ENCODE measurements at places on chromosomes 6 and 20.

GRCh38 chr20:12699374-12700228 lies 309.2 kb upstream of the SPTLC3 start:
- no peak for DNase-seq

GRCh38 chr6:12528136-12528535 lies 188.4 kb upstream of the PHACTR1 start:
- no peak for DNase-seq

DNA sequence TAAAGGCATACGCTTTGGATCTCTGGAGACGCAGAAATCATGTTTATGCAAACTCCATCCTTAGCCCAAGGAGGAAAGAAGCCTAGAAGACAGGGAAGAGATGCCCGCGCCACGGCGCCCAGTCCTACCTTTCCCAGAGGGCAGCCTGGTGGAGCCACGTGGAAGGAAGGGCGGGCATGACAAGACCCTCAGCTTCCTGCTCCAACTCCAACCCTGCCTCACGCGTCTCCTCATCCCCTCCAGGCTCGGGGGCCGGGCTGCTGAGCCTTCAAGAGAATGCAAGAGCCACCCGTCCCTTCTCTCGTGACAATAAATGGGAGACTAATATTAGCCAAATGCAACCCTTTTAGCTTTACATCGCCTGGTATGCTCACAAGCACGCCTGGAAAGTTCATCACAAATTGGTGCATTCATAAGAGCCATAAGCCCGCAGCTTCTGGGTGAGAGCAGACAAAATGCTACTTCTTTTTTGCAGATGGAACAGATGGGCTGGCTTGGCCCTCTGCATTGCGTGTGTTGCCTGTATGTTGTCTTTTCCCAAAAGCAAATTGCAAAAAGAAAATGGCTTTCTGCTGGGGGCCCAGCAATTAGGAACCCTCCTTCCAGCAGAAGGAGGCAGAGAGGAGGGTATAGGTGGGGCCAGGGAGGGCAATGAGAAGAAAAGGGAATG lies 8.2 kb upstream of the NTSR1 start:
- DNase-seq: no peak

DNA sequence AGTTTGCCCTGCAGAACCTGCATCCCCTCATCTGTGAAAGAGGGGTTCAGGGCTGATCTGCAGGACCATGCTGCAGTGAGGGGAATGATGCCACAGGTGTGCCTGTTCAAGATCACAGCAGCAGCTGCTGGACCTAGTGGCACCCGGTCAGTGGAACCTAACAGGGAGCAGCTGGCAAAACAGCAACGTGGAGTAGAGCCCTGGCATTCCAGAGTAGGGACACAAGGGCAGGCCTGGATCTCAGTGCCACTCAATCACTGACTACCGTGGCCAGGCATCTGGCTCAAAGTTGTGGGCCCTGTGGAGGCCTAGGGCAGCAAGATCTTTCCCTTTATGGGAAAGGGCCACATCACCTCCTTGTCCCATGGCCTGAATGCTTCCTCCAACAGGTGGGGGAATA lies 62.2 kb downstream of the INSM1 start:
- no peak for DNase-seq

DNA sequence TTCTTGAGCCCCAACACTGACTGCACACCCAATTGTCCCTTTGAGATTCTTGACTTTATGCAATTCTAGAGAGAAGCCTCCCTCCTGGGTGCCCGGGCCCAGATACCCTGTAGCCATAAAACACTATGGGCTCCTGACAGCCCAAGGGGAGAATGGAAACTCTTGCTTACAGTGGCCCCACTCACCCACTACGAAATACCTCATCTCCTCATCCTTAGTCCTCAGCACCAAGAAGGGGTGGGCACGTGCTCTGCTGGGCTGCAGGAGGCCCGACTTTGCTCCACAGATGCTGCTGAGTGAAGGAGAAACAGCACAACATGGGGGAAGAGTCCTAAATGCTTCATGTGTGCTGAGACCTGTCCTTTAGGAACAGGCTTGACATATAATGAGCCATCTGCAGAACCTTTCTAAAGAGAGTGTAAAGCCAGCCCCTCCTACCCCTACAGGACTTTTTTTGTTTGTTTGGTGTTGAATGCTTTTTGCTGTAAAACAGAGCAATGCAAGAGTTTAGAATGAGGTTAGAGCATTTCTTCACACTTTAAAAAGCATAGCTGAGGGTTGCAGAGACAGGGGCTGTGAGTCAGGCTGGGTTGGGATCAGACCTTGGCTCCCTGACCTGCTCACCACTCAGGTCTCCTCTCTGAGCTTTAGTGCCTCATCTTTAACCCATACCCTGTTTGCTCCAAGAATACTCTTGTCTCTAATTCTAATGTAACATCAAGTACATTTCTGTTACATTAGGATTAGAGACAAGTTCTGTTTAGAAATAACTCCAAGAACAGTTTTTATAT lies 17.6 kb upstream of the SIRPG start:
- no peak for DNase-seq

- DNase-seq: no peak
Observed at GRCh38 chr6:140380427-140381218, 1006.2 kb upstream of the CITED2 start.

DNA sequence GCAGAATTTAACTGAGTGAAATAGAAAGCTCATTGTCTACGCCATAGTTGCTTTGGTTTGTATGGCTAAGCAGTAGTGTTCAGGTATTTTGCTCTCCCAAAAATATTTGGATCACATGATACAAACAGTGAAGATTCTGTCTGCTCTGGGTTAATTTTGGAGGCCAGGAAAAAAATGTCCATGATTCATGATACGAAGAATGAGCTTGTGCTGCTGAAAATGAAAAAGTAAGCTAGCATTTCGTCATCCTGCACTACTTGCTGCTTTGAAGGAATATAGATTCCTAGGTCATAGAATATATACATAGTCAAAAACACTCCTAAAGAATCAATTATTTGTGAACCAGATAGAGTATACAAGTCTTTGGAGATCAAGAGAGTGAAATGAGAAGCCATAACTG lies 8.3 kb downstream of the WRNIP1 start:
- DNase-seq: no peak

GRCh38 chr6:132382630-132383175 lies 18.6 kb downstream of the MOXD1 start:
- no peak for DNase-seq

GRCh38 chr20:24493181-24493580 lies 23.8 kb downstream of the SYNDIG1 start:
- no peak for DNase-seq

DNA sequence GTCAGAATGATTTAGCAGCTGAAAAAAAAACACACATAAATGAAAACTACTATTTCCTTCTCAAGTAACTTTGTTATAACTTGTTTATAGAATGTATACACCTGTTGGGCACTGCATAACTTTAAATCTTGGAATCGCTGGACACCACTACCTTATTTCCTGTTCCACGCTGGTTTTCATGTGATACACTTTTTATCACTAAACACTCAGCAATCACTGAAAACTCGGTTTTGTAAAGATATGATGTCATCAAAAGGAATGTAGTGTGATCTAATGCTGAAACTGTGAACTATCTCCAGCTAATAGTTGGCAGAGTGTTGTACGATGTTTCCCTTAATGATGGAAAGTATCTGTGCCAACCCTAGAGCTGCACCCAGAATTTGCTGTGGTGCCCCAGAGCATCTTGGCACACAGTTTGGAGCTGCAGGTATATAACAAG lies 127.9 kb downstream of the BACH2 start:
- no peak for DNase-seq

- no peak for DNase-seq
Observed at GRCh38 chr20:36362978-36363713, 57.0 kb downstream of the DLGAP4 start.

DNA sequence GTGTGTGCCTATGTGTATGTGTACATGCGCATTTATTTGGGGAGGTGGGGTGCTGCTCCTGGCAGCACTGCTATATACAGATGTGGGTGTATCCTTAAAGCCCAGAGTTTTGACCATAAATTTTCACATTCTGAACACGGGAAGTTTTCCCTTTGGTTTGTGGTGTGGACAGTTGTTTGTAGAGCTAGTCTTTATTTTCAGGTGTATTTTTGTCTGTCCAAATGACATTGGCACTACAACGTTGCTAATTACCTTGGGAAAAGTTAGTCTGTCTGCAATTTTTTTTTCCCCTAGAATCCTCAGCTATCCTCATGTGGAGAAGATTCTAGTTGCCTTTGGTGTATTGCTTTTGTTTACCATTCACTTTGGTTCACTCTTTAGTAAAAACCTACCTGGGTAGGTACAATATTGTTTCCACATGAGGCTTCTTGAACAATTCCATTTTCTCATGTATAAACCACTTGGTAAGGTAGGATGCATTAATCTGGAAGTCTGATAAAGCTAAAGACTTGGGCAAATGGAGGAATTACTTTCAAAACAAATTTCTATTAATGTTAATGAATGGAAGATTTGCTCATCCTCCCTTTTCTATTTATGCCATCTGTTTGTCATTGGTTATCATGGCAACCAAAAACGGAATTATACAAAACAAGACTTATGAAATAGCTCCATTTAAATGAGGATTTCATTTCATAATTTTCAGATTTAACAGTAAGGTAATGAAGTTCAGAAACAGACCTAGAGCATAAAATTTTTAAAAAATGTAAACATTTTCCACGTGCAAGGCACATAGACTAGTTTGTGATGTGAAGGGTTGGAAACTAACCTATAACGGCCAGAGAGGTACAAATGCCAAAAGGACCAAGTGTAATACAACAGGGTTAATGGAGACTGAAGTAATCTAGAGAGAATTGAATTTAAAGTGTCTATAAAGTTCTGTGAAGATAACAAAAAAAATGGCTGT lies 3.9 kb downstream of the CCN2 start:
- DNase-seq: no peak

GRCh38 chr20:23235173-23236027 lies 115.2 kb upstream of the NXT1 start:
- DNase-seq: no peak

DNA sequence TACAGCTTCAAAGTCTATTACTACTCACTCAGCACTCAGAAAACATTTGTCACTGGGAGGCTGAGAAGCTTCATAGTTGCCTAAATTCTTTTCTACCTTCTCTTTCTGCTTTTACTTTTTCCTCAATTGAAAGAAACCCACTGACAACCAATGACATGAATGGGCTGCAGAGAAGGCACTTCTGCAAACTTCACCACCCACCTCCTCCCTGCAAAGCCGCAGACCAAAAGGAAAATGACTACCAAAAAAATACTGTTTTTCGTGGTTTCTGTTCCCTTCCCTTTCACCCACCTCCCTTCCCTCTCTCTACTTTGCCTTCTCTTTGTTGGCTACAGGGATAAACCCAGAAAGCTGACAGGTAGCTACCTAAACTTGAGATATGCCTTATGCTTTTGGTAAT lies 3.2 kb downstream of the GNAS-AS1 start:
- DNase-seq: no peak

DNA sequence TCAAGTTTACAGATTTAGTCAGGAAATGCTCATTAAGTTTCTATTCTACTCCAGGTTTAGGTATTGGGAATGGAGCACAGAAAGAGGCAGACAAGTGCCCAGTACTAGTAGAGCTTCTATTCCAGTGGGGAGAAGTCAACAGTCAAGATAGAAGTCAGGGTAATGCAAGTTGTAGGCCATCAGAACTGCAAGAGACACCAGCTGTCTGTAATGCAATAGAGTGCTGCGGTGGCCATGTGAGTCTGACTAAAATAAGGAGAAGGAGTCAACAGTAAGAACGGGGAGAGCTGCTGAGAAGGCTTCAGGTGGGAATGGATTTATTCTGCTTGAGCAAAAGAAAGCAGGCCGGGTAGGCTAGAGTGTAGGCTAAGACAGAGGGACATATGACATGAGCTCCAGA lies 515.0 kb downstream of the QKI start:
- DNase-seq: no peak

DNA sequence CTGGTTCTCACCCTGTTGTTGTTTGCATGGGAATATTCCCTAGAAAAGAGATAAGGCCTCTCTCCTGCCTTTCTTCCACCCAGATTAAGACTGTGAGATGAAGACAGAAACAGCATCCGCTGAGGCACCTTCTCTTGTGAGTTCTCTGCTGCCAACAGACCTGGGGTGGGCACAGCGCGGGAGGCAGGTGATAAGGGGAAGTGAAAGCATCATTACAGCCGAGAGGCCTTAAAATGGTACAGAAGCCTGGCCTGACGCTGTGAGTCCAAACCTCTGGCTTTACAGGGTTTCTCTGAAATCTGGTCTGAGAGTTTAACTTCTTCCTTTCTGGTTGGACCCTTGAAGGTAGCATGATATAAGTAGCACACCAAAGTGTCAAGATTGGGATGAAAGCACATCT lies 21.0 kb upstream of the IYD start:
- no peak for DNase-seq

GRCh38 chr6:143684486-143684885 lies 6.7 kb downstream of the PHACTR2 start:
- DNase-seq: no peak

- no peak for DNase-seq
Observed at GRCh38 chr6:98574984-98575383, 259.4 kb upstream of the POU3F2 start.

DNA sequence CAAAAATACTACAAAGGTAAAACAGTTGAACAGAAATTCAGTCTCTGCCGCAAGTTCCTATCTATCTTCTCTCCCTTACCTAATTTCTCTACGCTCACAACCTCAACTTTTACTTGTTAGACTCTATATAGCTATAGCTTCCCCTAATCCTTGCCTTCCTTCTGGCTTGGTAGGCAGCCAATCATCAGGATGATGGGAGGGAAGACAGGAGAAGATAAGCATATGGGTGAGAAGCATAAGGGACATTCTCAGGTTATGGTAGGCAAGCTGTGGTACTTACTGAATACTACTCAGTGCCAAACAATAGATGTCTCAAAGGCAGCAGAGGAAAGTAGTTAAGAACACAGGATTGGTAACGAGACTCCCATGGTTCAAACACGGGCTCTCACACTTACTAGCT lies 7.8 kb downstream of the CCNC start:
- no peak for DNase-seq

DNA sequence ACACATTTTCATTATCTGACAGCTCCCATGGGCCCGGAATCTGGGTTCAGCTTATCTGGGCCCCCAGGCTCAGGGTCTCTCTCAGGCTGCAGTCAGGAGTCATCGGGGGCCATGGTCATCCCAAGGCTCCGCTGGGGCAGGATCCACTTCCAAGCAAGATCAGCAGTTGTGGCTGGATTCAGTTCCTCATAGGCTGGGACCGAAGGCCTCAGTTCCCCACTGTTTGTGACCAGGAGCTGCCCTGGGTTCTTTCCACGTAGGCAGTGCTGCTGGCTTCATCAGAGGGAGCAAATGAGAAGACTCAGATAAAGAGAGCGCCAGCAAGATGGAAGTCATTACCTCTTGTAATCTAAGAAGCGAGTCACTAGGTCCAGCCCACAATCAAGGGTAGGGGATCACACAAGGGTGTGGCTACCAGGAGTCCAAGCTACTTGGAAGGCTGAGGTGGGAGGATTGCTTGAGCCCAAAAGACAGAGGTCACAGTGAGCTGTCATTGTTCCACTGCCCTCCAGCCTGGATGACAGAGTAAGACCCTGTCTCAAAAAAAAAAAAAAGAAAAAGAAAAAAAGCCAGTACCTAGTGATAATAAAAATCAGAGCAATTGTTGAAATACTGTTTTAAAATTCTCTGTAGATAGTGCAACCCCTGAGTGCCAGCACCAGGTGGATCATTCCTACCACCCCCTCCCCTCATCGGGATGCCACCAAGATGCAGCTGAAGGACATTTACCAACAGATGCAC lies 162.7 kb downstream of the NFATC2 start:
- DNase-seq: no peak

GRCh38 chr6:24897186-24897585 lies 38.6 kb downstream of the RIPOR2 start:
- no peak for DNase-seq

All from activated CD4-positive, alpha-beta T cell treated with anti-CD3 and anti-CD28 coated beads for 4 hours (primary cell).